Hepatic stellate cell (primary cell): ENCODE measurements at places on chromosomes 6 and 20.
A peak's percentile ranks its signal among the peaks of the same experiment; 100 is the strongest.

DNA sequence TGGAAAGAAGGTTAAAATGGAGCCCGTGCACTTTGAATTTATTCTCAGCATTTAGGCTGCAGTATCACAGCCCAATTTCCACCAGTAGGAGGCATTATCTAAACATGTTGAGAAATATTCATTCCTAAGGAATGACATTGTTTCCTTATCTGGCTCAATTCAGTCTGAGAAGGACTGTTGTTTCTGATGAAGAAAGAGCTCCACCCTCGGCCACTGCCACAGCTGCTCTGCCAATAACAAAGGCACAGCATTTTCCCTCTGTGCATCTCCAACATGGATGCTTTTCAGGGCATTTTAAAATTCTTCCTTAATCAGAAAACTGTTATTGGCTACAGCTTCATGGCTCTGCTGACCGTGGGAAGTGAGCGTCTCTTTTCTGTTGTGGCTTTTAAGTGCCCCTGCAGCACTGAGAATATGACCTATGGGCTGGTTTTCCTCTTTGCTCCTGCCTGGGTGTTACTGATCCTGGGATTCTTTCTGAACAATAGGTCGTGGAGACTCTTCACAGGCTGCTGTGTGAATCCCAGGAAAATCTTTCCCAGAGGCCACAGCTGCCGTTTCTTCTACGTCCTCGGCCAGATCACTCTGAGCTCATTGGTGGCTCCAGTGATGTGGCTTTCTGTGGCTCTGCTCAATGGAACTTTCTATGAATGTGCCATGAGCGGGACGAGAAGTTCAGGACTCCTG, at the start of gene CALHM5:
CALHM5 (plus strand) TSS at position 216 of the 687 bp plus-strand sequence; CDS start at position 274, 58 bp downstream.
- peak; percentile 40 for DNase-seq

DNA sequence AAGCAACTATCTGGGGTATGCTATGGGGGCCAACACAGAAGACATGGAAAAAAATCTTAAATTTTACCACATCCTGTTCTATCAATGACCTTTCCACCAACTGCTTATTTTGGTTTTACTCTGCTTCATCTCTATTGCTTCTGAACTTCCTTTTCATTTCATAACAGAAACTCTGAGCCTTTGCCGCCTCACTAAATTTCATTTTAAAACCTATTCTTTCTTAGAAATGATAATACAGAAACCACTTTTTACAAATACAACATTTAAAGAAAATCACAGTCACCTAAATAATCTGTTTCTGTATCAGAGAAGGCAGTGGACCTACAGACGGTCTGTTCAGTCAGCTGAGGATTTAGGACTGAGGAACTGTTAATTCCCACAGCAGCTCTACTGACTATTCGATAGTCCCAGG, 117.5 kb downstream of the KCNQ5 start:
- no peak for DNase-seq

DNA sequence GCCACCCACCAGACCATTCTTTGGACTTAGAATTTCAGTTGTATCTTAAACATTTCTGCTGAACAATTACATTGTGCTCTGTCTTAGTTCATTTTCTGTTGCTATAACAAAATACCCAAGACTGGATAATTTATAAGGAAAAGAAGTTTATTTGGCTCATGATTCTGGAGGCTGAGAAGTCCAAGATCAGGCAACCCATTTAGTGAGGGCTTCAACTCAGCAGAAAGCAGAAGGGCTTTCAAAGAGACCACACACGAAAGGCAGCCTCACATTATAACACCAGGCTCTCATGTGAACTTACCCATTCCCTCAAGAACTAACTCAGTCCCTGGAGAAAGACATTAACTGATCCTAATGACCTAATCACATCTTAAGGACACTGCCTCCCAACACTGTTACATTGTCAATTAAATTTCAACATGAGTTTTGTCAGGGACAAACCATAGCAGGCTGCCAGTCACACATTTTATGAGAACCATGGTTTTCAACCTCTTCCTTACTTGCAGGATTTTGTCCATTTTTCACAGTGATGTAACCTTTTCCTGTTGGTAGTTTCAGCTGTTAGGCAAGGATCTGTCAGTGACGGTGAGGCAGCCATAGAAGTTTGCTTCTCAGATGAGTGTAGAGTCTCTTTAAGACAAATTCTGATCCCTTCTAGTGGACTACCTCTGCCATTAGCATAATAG, 399.6 kb upstream of the SOX4 start:
- DNase-seq, result no peak

DNA sequence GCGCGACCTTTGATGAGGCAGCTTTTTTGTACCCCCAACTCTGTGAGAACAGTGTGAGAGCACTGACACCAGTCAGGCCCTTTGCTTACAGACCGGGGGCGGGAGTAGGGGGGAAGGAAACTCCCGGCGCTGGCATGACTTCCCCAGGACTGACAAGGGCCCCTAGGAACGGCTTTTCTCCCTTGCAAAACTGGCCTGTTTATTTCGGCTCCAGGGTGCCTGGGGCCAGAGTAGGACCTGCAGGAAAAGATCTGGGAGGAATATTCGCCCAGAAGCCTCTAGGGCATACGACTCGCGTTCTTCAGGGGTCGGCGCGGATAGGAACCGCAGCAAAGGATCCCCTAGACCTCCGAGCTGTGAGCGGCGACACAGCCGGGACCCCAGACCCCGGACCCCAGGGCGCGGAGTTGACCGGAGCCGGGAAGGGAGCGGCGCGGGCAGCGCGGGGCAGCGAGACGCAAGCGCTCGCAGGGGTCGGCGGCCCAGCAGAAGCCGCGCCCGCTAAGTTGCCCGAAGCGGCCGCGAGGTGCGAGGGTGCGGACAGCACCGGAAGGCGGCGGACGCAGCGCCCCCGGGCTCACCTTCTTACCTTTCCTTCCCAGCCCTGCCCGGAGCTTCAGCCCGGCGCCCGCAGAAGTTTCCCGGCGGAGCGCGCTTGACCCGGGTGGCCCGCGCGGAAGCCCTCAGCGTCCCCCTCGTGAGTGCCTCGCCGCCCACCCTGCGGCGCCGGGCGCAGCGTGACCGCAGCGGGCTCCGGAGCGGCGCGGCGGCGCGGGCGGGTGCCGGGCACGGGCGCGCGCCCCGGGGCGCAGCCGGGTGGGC, at the start of gene POPDC3:
POPDC3 (minus strand) TSS at position 771 of the 822 bp plus-strand sequence. CDS start 18,105 bp downstream, outside the sequence.
- DNase-seq, result peak; percentile 48
